ENCODE measurements at places on chromosomes 4 and X. TPM values are rescaled to one million over a fixed set of nuclear protein-coding genes. Genes with fewer than 3 reads are reported as not detected.

Gene ASMT
- total RNA-seq: not detected

Gene SOWAHD
- total RNA-seq: not detected

Gene HERC5
- total RNA-seq: 0.18 TPM

Gene SLITRK2
- not detected for total RNA-seq

Gene PDHA2
- not detected for total RNA-seq

Gene ZXDB
- 2.8 TPM for total RNA-seq

Gene GAGE10
- 0.80 TPM for total RNA-seq

GRCh38 chr4:101345596-101346350 is 1.6 kb downstream of the PPP3CA start:
- peak; percentile 56 for DNase-seq

Measured in K562 (cell line).